ENCODE measurements at places on chromosomes 11 and 22.

GRCh38 chr22:28952857-28953256, 69.5 kb downstream of the ZNRF3 start:
- DNase-seq = no peak

DNA sequence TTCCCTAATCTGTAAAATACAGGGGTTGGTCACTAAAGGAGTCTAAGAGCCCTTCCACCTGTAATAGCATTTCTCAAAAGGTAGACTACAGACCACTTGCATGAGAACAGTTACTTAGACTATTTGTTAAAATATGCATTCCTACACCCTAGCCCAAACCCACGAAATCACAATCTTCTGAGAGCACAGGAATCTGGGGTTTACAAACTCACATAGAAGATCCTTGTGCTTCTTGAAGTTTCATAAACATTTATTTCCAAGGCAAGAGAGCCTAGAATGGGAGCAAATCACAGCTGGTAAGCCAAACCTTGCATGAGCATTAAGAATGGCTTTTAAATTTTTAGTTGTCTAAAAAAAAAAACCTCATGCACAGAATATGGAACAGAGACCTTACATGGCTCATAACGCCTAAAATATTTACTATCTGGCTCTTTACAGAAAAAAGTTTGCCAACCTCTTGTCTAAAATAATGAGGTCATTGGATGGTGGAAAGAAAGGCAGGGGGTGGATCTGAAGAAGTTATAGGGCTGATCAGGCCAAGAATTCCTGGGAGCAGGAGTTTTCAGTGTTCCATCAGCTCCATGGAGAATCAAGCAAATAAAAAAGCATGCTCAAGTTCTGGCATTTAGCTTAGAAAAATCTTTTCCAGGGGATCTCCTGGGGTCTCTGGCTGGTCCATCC, 133.4 kb downstream of the CCDC34 start:
- DNase-seq = no peak

DNA sequence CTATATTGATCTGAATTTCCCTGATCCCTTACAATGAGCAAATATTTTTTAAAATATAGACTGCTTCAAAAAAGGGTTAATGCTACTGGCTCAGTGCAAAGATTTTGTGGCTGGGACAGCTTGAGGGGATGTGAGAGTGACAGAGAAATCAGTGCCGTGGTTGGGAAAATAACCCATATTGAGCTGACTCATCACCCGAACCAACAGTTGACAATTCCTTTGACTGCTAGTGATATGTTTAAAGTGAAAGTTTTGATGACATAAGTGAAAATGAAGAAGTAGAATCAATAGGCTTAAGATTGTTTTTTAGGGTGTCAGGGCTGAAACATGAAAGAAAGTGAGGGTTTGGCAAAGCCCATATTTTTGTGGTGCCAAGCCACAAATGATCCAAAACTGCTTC, 257.1 kb upstream of the TENM4 start:
- no peak for DNase-seq

DNA sequence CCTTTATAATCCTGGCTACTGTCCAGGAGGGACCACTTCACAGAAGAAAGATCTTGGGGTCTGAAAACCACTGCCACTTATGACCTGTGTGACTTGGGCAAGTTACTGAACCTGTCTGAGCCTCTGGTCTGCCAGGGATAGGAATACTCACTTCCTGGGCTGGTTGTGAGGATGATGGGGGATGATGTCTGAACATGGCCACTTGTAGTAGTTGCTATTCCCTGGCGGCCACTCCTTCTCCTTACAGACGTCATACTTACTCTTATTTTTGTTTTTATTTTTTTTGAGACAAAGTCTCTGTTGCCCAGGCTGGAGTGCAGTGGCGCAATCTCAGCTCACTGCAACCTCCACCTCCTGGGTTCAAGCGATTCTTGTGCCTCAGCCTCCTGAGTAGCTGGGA, 26.1 kb downstream of the CD82 start:
- no peak for DNase-seq

- peak; percentile 58 for DNase-seq
Observed at GRCh38 chr11:86869966-86870570, 69.7 kb downstream of the PRSS23 start.

DNA sequence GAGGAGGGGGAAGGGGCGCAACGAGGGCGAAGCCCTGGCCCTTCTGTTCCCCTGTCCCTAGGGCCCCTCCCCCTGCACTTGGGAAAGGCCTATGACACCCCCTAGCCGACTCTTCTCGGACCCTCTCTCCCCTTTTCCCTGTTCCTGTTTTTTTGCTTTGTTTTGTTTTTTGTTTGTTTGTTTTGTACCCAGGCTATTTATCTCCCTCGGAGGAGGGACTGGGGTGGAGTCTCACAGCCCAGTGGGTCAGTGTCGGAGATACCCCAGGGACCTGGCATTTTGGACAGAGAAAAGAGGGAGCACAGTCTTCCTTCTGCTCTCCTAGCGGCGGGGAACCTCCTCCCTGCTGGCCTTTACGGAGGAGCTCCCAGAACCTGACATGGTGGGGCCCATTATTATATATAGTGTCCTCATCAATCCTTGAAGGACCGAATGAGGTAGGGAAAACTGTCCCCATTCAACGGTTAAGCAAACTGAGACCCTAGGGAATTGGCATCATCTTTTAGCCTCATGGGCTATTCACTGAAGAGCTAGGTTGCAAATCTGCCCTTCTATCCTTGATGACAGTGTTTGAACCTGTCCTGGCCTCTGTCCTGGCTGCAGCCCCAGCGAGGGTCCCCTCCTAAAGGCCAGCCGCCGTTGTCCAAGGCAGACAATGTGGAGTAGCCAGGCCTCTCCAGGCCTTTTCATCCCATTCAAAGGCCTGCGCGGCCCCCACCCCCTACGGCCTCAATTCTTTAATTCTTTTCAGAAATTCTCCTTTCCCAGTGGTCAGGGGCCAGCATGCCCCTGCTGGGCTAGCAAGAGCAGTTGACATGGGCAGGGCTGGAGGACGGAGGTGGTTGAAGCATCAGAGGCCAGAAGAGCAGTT, 911 bp downstream of the EMID1 start:
- no peak for DNase-seq

GRCh38 chr11:79237091-79237490, 203.7 kb downstream of the TENM4 start:
- no peak for DNase-seq

DNA sequence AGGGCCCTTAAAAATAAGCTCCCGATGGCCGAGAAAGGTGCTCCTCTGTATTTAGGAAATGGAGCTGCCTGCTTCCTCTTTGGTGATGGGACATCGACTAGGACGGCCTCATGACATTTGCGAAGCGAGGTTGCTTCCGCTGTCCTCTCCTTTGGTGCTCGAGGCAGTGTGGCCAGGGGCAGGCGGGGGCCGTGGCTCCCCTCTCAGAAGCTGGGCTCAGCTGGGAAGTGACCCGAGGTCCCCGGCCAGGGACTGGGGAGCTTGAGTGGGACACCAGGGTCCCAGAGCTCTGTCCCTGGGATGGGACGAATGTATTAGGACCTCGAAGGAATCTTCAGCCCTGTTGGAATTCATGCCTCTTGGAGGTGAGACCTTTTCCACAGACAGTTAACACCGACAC, 151.1 kb downstream of the CTTN start:
- DNase-seq = no peak
